Natural killer cell treated with Interleukin-12 subunit alpha and Interleukin-12 subunit beta and Interleukin-15 and Interleukin-18, amount 100 ng/mL, for 72 hours (primary cell): ENCODE measurements at places on chromosomes 3 and 15. TPM values are rescaled to one million over a fixed set of nuclear protein-coding genes. Genes with fewer than 3 reads are reported as not detected.
A peak's percentile ranks its signal among the peaks of the same experiment; 100 is the strongest.

The PTPRG gene
- 0.93 TPM for total RNA-seq

The CKMT1B gene
- total RNA-seq = not detected

The TEX9 gene
- 0.67 TPM for total RNA-seq

The EPHA3 gene
- total RNA-seq = not detected

The CNTN4 gene
- total RNA-seq = not detected

The DUOX1 gene
- 0.08 TPM for total RNA-seq

The DOCK3 gene
- 4.5 TPM for total RNA-seq

The ADAMTS9 gene
- total RNA-seq = not detected

DNA sequence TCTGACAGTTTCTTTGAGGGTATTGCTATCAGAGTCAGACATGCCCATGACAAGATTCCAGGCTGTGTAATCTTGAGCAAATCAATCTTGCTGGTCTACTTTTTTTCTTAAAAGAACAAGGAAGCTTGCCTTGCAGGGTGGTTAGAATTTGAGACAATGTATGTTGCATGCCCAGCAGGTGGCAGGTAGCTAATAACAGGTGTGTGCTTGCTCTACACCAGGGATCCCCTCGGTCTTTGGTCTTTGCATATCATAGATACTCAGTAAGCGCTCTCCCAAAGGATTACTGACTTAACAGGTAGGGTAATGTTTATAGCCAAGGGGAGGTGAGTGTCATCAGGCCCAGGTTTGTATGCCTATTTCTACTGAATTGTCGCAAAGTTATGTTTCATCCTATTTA lies 37.3 kb downstream of the CACNA1D start:
- no peak for DNase-seq

- no peak for DNase-seq
Observed at GRCh38 chr3:110754212-110754916, 317.3 kb upstream of the NECTIN3 start.

GRCh38 chr15:24766511-24767133 lies 91.0 kb downstream of the NPAP1 start:
- DNase-seq = no peak

- no peak for DNase-seq
Observed at GRCh38 chr15:93307513-93307912, 218.5 kb upstream of the RGMA start.

GRCh38 chr3:179015551-179016020 lies 56.0 kb downstream of the ZMAT3 start:
- peak; percentile 76 for DNase-seq

- no peak for DNase-seq
Observed at GRCh38 chr3:130260918-130261317, 84.6 kb upstream of the COL6A5 start.

- no peak for DNase-seq
Observed at GRCh38 chr15:77626002-77626401, 6.7 kb downstream of the LINGO1 start.

DNA sequence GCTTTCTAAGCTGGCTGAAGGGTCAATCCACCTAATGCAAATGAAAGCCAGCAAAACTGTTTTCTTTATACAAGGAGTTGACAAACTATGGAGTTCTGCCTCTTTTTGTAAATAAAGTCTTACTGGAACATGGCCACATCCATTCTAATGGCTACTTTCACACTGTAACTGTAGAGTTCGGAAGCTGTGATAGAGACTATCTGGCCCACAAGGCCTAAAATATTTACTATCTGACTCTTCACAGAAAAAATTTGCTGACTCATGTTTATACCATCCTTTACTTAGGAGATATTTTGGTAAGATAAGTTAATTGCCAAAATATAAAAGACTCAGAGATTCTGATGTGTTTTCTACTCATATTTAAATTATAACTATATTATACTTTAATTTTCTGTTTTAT lies 93.7 kb upstream of the GK5 start:
- no peak for DNase-seq

DNA sequence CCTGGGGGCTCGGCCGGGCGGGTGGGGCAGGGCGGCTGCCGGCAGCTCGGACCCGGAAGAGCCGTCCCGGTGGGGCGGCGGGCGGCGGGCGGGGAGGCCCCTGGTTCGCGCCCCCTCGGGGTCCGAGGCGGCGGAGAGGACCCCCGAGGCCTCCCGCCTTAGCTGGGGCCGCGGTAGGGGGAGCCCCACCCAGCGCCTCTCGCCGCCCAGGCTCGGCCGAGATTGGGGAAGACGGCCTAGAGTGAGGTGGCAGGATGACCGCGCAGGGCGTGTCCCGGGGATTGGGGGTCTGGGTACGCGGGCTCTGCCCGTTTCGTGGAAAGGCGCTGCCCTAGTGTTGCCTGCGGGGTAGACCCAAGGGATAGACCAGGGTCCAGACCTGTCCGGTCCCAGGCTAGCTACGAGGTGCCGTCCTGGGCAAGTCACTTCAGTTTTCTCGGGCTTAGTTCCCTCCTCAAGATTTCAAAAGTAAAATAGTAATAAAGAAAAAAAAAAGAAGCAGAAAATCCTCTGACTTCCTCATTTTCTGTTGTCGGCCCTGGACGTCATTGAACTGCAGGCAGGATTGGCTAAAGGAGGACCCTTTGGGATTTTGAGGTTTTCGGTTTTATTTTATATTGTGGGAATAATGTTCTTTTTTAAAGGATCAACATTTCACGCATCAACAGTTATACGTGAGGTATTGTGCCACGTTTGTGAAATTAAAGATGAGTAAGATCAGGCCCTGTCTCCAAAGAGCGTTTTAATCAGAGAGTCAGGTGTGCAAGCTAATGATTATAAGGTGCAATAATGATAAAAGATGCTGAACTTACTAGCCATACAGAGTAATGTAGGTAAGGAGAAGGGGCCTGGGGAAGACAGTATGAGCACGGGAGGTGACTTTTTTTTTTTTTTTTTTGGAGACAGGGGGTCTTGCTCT lies 679 bp downstream of the IQGAP1 start:
- peak; percentile 85 for DNase-seq

DNA sequence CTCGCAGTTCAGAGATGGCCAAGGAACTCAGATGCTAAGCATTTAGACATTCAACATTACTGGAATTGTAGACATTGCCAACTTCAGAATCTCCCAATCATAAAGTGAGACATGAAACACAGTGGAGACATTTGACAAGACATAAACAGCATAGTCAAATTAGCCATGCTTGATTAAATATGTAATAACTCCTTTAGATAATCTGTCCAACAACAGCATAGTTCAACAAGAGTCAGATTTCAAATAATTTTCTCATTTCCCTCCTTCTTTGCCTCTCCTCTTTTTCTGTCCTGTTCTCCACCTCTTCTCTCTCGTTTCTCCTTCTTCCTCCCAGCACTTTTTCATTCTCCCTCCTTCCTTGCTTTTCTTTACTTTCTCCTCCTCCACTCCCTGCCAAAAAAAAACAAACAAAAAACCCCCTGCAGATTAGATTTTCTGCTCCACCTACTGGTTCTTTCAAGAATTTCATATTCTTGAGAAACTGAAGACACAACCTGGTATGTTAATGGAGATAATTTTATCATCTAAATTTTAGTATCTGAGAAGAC lies 20.2 kb downstream of the CPOX start:
- DNase-seq = no peak

GRCh38 chr15:70142072-70142321 lies 44.3 kb upstream of the TLE3 start:
- no peak for DNase-seq

GRCh38 chr3:132716372-132716771 lies 5.8 kb downstream of the NPHP3 start:
- DNase-seq = no peak

DNA sequence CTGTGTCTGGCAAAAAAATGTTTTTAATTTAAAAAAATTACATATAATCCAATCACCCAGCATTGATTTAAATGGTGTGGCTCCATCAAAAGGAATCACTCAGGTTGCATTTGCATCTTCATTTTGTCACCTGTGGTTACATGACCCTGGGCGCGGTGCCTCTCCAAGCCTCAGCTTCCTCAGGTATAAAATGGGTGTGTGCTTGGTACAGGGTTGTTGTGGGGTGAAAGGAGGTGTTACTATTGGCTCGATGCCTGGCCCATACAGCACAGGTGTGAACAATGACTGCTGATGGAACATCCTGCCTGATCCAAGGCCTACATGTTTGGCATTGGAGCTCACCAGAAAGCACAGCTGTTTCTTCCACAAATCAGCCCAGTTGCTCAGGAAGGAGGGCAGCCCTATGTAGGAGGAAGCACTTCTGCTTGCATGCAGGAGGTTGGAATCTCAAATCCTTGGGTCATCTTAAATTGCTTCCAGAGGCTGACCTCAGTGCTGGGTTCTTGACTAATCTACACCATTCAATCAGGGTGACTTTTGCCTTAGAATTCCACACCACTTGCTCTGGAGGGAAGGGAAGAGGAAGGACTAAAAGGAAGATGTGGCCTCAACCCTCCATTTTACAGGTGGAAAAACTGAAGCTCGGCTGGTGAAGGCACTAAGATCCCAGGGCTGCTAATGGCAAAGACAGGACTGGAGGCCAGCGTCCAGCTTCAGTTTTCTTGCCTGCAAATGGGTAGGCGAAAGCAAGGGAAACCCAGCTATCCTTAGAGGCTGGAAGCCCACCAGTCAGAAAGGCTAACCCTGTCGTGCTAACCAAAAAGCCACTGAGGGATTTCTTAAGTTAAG lies 31.7 kb downstream of the BHLHE40 start:
- DNase-seq = no peak

DNA sequence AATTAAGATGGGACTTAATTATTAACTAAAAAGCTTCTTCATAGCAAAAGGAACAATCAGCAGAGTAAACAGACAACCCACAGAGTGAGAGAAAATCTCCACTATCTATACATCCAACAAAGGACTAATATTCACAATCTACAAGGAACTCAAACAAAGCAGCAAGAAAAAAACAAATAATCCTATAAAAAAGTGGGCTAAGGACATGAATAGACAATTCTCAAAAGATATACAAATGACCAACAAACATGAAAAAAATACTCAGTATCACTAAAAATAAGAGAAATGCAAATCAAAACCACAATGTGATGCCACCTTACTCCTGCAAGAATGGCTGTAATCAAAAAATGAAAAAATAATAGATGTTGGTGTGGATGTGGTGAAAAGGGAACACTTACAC lies 103.3 kb downstream of the TBL1XR1 start:
- DNase-seq = no peak

DNA sequence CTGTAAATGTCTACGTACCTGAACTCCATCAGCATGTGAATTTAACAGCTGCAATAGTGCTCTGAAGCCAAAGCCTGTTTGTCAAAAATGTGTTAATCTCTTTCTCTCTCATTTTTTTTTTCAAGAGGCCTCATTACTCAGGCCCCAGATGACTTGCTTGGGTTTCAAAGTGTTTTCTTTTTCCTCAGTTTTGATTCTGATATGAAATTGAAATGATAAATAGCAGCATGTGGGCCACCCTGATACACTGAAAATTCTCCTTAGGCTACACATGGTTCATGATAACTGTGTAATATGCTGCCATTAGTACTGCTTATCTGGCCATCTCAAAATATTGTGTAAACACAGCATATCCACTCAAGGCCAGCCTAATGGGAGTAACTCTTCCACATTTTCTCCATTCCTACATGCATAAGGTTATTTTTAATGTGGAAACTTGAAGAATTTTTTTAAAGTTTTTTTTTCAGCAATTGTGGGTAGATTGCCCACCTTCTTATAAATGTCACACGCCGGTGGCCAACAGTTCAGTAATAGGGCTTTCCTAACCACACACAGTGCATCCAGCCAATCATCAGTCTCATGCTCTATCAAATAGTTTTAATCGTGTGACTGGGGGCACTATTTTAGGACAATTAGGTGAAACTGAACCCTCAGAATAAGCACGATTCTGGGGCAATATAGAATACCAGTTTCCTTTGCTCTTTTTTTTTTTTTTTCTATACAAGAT lies 13.1 kb upstream of the DENND4A start:
- no peak for DNase-seq

DNA sequence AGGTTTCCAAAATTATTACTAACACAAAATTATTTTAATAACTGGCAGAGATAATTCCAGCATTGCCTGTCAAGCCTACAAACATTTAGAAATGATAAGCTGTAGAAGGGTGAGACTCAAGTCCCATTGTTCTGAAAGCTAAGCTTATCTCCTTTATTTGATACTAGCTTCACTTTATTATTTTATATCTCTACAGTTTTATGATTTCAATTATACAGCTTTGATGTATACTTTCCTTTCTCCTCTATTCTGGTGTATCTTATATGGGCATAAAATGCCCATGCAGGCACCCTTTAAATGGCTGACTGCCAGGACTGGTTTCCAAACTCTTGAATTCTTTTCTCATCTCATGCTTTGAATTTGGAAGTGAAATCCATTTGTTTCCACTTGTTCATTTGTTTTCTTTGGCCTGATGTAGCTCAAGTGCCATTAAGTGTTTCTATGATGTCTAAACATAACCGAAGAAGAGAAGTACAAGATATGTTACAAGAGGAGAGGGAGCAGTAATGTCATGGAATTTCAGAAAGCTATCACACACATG lies 372.1 kb upstream of the ARHGEF26 start:
- no peak for DNase-seq

DNA sequence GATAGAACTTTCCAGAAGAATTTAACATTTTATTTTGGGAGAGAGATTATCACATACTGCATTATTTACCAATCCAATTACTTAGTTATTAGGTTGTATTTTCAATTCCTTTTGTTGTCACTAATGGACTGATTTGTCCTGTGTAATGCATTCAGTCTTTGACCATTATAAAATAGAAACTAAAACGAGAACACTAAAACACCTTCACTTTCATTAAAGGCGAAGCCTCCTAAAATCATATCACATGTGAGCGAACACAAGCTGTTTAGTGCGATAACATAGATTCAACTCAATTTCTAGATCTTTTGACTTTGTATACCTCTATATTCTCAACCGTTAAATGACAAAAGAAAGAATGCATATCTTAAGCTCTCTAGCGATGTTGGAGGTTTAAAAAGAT lies 253.4 kb downstream of the VGLL3 start:
- DNase-seq = no peak

DNA sequence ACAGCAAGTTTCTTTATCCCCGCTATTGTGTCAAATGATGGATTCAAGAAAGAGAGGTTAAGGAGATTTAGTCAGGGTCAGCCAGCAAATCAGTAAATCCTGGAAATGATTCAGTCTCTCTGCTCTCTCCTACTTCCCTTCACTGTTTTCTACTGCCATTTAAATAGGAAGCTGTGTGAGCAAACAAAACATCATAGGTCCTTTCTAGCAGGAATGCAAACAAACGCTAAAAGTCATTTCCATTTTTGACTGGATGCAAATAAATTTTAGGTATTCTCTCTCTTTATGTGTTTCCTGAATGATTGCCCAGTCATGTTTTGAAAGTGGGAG lies 299.4 kb upstream of the RORA start:
- DNase-seq = no peak
